ENCODE measurements at places on chromosomes 16 and 17.

DNA sequence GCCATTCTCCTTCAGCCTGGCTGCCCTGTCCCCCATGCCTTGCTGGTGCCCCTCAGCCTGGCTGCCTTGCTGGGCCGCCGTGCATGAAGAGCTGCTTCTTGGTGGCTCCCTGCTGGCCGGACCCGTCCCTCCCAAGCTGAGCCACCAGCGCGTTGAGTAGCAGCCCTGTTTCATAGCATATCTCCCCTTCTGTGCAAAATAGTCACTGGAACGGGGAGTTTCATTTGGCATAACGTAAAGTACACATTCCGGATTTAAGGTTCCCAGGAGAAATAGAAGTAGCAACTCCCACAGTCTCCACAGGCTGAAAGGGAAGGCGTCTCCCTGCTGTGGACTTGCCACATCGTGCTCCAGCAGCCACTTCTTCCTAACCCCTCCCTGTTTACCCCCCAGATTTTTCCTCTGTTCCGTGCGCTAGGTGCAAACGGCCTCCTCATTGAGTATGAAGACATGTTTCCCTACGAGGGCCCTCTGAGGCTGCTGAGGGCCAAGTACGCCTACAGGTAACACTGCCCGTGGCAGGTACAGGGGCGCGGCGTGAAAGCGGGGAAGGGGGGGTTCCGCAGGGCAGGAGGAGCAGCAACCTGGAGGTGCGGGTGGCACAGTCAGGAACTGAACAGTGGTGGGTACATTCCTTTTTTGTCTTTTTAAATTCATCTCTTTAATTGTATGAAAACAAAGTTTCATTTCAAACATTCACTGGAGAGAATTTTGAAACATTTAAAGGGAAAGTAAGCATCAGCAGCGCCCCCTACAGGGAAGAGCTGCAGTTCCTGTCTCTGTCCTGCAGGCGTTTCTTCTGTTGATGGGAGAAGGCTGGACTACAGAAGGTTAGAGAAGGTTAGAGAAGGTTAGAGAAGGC is 5.8 kb upstream of the OGFOD3 start:
- no peaks in the 10 kb centered on the region for H3K27me3 ChIP-seq
- peaks cover 33% of the 10 kb centered on the region for H3K36me3 ChIP-seq
- H3K4me3 ChIP-seq = no peak overlapping the region

DNA sequence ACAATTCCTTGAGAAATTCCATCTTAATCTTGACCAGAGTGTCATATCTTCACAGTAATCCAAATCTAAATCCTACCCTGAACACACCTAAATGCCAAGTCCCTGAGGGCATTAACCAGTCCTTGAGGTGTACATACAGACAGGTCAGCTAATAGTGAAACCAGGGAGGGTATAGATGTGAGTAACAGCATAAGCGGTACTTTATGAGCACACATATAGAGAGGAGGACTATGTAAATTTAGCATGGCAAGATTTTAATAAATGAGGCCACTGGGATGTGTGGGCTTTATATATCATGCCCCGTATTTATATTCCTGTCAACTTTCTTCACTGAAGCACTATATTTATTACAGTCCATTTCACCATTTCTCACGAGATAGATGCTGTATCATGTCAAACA is 80.2 kb downstream of the GP2 start:
- no peaks in the 10 kb centered on the region for H3K27me3 ChIP-seq
- DNase-seq = no peak
- H3K36me3 ChIP-seq = no peaks in the 10 kb centered on the region
- no peak overlapping the region for H3K4me3 ChIP-seq
- H3K27ac ChIP-seq = no peak overlapping the region
- H3K4me1 ChIP-seq = peaks cover 2% of the 10 kb centered on the region

- H3K27me3 ChIP-seq = no peaks in the 10 kb centered on the region
- no peak overlapping the region for H3K27ac ChIP-seq
- H3K4me1 ChIP-seq = peaks cover 22% of the 10 kb centered on the region
- no peak overlapping the region for H3K4me3 ChIP-seq
- H3K36me3 ChIP-seq = no peaks in the 10 kb centered on the region
- no peak for DNase-seq
Observed at GRCh38 chr16:53773150-53773846, 69.3 kb downstream of the FTO start.

GRCh38 chr17:32102646-32103186 is 39.6 kb upstream of the RHOT1 start:
- no peaks in the 10 kb centered on the region for H3K36me3 ChIP-seq
- H3K27ac ChIP-seq = no peak overlapping the region
- H3K4me3 ChIP-seq = no peak overlapping the region

- DNase-seq = no peak
- peaks cover under 1% of the 10 kb centered on the region for H3K27me3 ChIP-seq
- no peaks in the 10 kb centered on the region for H3K36me3 ChIP-seq
- no peak overlapping the region for H3K4me3 ChIP-seq
- H3K27ac ChIP-seq = no peak overlapping the region
Observed at GRCh38 chr17:78532922-78533640, 44.1 kb downstream of the DNAH17 start.

GRCh38 chr16:3171181-3171854 is 16.7 kb upstream of the OR1F1 start:
- H3K36me3 ChIP-seq = no peaks in the 10 kb centered on the region
- H3K27me3 ChIP-seq = peaks cover 73% of the 10 kb centered on the region
- peak; percentile 66 for DNase-seq
- H3K4me3 ChIP-seq = peak overlapping the region; percentile 40

GRCh38 chr17:3988297-3989040 is 24.2 kb upstream of the ATP2A3 start:
- H3K4me3 ChIP-seq = no peak overlapping the region
- no peak overlapping the region for H3K27ac ChIP-seq
- H3K36me3 ChIP-seq = no peaks in the 10 kb centered on the region
- peaks cover 9% of the 10 kb centered on the region for H3K4me1 ChIP-seq
- peaks cover 19% of the 10 kb centered on the region for H3K27me3 ChIP-seq

GRCh38 chr17:6355196-6355595 is 79.7 kb downstream of the AIPL1 start:
- H3K36me3 ChIP-seq = no peaks in the 10 kb centered on the region
- peaks cover 36% of the 10 kb centered on the region for H3K27me3 ChIP-seq
- no peak overlapping the region for H3K27ac ChIP-seq
- peaks cover 3% of the 10 kb centered on the region for H3K4me1 ChIP-seq

DNA sequence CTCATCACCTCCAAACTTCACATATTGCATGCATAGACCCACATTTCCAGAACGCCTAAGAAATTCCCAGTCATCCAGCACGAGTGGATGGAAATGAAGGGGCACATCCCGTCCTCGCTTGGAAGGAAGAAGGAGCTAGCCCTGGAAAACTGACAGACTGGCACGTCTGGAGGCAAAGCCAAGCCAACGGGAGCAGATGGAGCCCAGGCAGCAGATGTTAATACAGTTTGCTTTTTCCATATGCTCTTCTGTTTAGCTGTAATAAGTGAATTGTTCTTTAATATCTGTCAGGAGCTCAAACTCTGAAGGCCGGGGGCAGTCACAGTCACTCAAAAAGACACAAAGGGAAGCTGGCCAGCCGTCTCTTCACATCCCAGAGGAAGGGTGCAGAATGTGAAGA is 187.7 kb downstream of the XYLT1 start:
- DNase-seq = no peak
- H3K4me1 ChIP-seq = peaks cover 5% of the 10 kb centered on the region
- no peak overlapping the region for H3K4me3 ChIP-seq

- no peaks in the 10 kb centered on the region for H3K4me1 ChIP-seq
- peaks cover 66% of the 10 kb centered on the region for H3K36me3 ChIP-seq
- no peak overlapping the region for H3K4me3 ChIP-seq
- no peak overlapping the region for H3K27ac ChIP-seq
Observed at GRCh38 chr17:7502987-7503386, 18.8 kb downstream of the POLR2A start.

- H3K4me1 ChIP-seq = no peaks in the 10 kb centered on the region
- no peak overlapping the region for H3K4me3 ChIP-seq
- H3K36me3 ChIP-seq = no peaks in the 10 kb centered on the region
- H3K27ac ChIP-seq = no peak overlapping the region
- DNase-seq = no peak
Observed at GRCh38 chr17:71251951-71252350, 868.9 kb upstream of the SOX9 start.

DNA sequence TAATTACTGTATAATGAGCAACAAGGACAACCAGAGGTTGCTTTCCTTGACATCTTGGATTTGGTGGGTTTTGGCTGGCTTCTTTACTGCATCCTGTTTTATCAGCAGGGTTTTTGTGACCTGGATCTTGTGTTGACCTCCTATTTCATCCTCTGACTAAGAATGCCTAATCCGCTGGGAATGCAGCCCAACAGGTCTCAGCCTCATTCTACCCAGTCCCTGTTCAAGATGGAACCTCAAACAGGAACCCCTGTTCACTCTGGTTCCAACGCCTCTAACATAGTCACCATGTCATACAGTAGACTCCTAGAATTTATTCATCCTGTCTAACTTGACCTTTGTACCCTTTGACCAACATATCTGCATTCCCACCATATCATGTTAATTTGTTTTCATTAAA is 183.8 kb upstream of the SOX9 start:
- H3K4me3 ChIP-seq = no peak overlapping the region
- H3K36me3 ChIP-seq = no peaks in the 10 kb centered on the region
- DNase-seq = no peak
- no peaks in the 10 kb centered on the region for H3K27me3 ChIP-seq

DNA sequence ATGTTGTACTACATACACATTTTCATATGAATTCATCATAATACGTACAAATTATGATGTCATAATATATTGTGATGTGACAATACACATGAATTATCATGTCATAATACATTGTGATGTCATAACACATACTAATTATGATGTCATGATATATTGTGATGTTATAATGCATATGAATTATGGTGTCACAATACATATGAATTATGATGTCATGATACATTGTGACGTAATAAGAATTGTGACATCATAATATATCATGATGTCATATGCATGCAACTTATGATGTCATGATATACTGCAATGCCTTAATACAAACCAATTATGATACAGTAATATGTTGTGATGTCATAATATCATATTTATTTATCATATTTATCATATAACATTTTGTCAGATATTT is 2074.3 kb downstream of the TP53TG3F start:
- no peak for DNase-seq
- H3K36me3 ChIP-seq = no peaks in the 10 kb centered on the region
- H3K4me1 ChIP-seq = no peaks in the 10 kb centered on the region
- no peaks in the 10 kb centered on the region for H3K27me3 ChIP-seq

DNA sequence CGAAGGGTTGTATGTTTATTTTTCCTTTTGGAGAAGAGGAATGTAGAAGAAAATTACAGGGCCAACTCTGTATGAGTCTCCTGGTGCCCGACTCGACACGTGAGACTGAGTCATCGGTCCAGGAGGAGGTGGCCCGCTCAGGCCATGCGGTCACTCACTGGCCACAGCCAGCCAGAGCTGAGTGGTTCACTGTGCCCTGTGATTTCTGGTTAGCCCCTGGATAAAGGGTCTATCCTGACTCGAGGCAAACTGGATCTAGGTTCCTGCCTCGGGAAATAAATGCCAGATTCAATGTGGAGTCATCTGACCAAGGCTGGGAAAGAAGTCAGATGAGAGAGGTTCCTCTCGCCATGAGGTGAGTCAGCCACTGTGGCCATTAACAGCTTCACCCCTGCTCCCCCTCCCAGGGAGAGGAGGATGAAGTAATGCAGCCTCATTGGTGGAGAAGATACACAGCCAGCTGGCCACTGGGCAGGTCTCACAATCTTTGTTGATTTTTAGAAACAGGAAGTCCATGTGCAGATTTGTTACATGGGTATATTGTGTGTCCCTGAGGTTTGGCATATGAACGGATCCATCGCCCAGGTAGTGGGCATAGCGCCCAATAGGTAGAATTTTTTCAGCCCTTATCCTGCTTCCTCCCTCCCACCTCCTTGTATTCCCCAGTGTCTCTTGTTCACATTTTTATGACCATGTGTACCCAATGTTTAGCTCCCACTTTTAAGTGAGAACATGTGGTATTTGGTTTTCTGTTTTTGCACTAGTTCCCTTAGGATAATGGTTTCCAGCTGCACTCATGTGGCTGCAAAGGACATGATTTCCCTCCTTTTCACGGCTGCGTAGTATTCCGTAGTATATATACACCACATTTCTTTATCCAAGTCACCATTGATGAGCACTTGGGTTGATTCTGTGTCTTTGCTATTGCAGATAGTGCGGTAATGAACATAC is 21.7 kb upstream of the USP36 start:
- H3K36me3 ChIP-seq = no peaks in the 10 kb centered on the region
- DNase-seq = no peak
- no peaks in the 10 kb centered on the region for H3K4me1 ChIP-seq
- no peaks in the 10 kb centered on the region for H3K27me3 ChIP-seq

- no peak overlapping the region for H3K4me3 ChIP-seq
- no peaks in the 10 kb centered on the region for H3K27me3 ChIP-seq
- DNase-seq = no peak
- no peak overlapping the region for H3K27ac ChIP-seq
- H3K4me1 ChIP-seq = peaks cover 37% of the 10 kb centered on the region
Observed at GRCh38 chr16:11896486-11897176, 19.1 kb downstream of the GSPT1 start.

- H3K27ac ChIP-seq = no peak overlapping the region
- H3K4me1 ChIP-seq = peaks cover 5% of the 10 kb centered on the region
- H3K36me3 ChIP-seq = peaks cover 56% of the 10 kb centered on the region
- no peaks in the 10 kb centered on the region for H3K27me3 ChIP-seq
- H3K4me3 ChIP-seq = no peak overlapping the region
Observed at GRCh38 chr17:48927978-48928745, 16.5 kb downstream of the SNF8 start.

GRCh38 chr16:54932737-54933254 is 2.1 kb downstream of the IRX5 start:
- peak overlapping the region; percentile 71 for H3K27ac ChIP-seq
- peaks cover 12% of the 10 kb centered on the region for H3K36me3 ChIP-seq
- peaks cover 74% of the 10 kb centered on the region for H3K27me3 ChIP-seq
- peak overlapping the region; percentile 12 for H3K4me3 ChIP-seq
- no peak for DNase-seq

GRCh38 chr16:31128711-31129567 is 6.6 kb downstream of the PRSS8 start:
- peaks cover 5% of the 10 kb centered on the region for H3K36me3 ChIP-seq
- no peaks in the 10 kb centered on the region for H3K27me3 ChIP-seq

DNA sequence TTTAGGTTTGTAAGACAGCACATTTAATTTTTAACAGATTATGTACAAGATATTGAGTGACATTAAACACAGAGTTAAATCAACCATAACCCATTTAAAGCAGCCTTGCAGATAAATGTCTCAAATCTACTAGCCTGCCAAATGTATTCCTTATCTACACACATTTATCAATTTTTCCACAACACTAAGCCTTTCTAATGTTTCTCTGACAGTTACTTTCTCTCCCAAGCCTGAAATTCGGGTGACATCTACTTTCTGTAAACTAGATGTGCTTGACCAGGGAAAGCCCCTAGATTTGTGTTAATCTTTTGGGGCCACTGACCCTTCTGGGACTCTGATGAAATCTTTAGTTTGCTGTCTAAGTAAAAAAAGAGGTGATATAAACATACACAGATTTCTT is 69.0 kb downstream of the CDH13 start:
- no peak for DNase-seq
- H3K4me1 ChIP-seq = peaks cover 11% of the 10 kb centered on the region
- H3K27me3 ChIP-seq = no peaks in the 10 kb centered on the region
- no peak overlapping the region for H3K4me3 ChIP-seq
- H3K27ac ChIP-seq = no peak overlapping the region
- H3K36me3 ChIP-seq = peaks cover 1% of the 10 kb centered on the region

GRCh38 chr17:1344521-1344920 is 55.5 kb downstream of the YWHAE start:
- peaks cover 36% of the 10 kb centered on the region for H3K36me3 ChIP-seq
- no peak overlapping the region for H3K27ac ChIP-seq
- H3K4me3 ChIP-seq = no peak overlapping the region
- H3K4me1 ChIP-seq = peaks cover 22% of the 10 kb centered on the region
